ENCODE measurements at places on chromosomes 6 and 20.

DNA sequence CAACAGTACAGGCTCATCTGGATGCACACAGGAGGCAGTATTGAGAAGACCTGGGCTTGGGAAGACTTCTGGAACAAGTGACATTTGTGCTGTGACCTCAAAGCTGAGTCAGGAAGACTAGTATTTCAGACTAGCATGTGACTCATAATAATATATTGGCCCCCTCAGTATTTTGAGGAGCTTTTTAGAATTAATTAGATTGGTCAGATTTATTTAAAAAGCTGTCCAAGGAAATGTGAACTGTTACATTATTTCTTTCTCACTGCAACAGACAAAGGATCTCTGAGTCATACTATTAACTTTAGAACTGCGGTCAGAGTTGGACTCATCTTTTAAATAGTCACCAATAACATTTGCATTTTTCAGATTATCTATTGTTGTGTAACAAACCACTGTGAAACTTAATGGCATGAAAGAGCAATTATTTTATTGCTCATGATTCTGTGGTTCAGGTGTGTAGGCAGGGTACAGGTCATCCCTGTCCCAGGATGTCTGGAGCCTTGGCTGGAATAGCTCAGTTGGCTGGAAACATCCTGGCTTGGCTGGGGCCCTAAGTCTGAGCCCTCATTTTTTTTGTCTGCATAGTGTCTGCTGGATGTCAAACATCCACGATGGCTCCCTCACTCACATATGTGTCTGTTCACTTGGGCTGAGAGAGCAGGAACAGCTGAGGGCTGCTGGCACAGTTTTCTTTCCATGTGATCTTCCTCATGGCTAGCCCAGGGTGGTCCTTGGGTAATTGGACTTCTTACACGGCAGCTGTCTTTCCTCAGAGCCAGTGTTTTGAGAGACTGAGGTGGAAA lies 46.9 kb downstream of the MAP3K4 start:
- no peak for DNase-seq

- DNase-seq: no peak
Measured at GRCh38 chr20:9329355-9330101, 184.9 kb upstream of the LAMP5 start.

DNA sequence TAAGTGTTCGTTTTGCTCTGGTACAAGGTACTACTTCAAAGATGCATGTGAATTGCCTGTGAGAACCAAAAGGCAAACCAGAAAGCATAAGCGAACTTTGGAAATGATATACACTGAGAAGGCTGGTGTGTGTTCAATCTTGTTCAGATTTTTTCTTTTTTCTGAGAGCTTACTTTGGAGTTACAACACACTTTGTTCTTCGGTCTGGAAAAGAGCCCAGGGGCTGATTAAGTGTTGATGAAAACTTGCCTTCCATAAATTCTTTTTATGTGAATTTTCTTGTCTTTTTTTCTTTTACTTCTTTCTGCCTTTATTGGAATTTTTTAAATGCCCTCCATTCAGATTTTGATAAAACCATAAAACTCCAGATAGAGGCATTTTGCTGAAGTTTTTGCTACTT lies 395.1 kb upstream of the SASH1 start:
- no peak for DNase-seq

GRCh38 chr6:445571-446417 lies 54.2 kb downstream of the IRF4 start:
- no peak for DNase-seq

GRCh38 chr20:5727018-5727515 lies 23.1 kb upstream of the SHLD1 start:
- no peak for DNase-seq
